Right lobe of liver (tissue), 6 donors: ENCODE measurements at places on chromosomes 2 and 18. TPM values are rescaled to one million over a fixed set of nuclear protein-coding genes. Genes with fewer than 3 reads are reported as not detected.

Gene RHOB
- 525 TPM for total RNA-seq

Gene CLEC4F
- not detected for total RNA-seq

Gene DSG2
- 25.5 TPM for total RNA-seq

Gene NOL4
- total RNA-seq, result 0.27 TPM

- no peak for DNase-seq
Observed at GRCh38 chr2:223488814-223489213, 113.3 kb downstream of the SCG2 start.

GRCh38 chr2:214549946-214550345, 139.1 kb downstream of the VWC2L start:
- no peak for DNase-seq

DNA sequence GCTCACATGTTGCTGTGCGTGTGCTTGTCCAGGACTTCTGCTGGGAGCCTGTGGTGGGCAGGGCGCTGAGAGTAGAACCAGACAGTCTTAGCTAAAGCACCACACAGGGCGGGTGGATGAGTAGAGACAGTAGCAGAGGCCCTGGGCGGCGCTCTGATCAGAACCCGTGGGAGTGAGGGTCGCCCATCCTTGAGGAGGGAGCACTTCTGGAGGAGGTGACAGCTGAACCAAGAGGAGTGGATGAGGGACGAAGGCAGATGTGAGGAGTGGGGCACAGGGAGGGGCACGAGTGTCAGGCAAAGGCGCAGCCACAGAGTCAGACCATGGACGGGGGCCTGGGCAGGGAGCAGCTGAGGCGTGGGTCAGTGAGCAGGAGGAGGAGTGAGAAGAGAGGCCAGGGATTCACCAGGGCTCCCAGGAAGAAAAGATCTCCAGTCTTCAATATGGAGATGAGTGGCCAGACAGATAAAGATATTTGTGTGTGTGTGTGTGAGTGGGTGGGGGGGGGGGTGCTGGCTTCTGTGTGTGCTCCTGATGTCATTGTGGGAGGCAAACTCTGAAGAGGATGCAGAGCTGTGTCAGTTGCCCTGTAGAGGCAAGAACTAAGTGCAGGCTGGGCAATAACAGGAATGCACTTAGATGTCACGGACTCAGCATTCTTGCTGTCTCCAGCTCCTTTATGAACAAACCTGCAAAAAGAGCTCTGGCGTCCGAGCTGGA, 79.6 kb downstream of the TPO start:
- no peak for DNase-seq

DNA sequence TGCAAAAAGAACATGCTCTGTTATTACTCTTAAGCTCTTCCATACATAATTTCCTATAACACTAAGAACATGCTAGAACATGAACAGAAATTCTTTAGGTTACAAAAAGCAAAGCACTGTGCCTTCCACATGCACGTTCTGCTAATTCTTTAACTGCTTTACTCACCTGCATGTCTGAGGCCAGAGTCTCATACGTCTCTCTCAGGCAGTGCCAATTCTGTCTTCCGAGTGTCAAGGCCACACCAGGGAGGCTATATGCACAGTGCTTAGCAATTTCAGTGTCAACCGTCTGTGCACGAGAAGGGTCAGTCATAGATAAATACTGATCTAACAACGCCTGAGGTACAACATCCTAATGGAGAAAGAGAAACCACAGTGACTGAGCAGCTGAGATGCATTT, 55.1 kb downstream of the PPP4R1 start:
- no peak for DNase-seq

- no peak for DNase-seq
Observed at GRCh38 chr2:42284019-42284418, 77.0 kb downstream of the COX7A2L start.

GRCh38 chr2:239040152-239040761, 192.4 kb downstream of the TWIST2 start:
- no peak for DNase-seq

- no peak for DNase-seq
Observed at GRCh38 chr2:36333350-36334012, 22.1 kb upstream of the CRIM1 start.

- DNase-seq, result no peak
Observed at GRCh38 chr2:37507703-37508102, 163.3 kb downstream of the QPCT start.

- no peak for DNase-seq
Observed at GRCh38 chr2:1590596-1591460, 153.5 kb downstream of the PXDN start.

GRCh38 chr2:234687718-234688475, 191.0 kb upstream of the ARL4C start:
- no peak for DNase-seq

DNA sequence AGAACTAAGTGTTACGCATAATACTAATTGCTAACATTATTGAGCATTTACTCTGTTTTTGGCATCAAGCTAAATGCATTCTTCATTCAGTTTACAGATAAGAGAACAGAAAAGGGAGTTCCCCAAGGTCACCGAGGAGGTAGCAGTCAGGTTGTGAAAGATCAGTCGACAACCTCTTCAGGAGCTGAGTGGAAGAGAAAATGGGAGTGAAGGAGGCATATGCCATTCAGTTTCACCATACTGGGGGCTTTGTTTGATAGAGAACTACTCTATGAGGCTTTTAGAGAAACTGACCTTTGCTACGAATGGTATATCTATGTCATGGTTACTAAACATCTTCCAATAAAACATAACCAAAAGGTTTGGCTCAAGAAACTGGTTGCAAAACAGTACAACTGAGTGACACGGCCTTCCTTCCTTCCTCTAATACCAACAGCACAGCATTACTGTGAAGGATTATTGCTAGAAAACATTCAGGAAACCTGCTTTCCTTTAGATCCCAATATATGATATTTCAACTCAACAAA, 112.1 kb downstream of the RBMS1 start:
- no peak for DNase-seq
